A549 (cell line): ENCODE measurements at places on chromosomes 2 and 18. TPM values are rescaled to one million over a fixed set of nuclear protein-coding genes. Genes with fewer than 3 reads are reported as not detected.

Gene APCDD1
- not detected in 3 replicates for polyA plus RNA-seq

DNA sequence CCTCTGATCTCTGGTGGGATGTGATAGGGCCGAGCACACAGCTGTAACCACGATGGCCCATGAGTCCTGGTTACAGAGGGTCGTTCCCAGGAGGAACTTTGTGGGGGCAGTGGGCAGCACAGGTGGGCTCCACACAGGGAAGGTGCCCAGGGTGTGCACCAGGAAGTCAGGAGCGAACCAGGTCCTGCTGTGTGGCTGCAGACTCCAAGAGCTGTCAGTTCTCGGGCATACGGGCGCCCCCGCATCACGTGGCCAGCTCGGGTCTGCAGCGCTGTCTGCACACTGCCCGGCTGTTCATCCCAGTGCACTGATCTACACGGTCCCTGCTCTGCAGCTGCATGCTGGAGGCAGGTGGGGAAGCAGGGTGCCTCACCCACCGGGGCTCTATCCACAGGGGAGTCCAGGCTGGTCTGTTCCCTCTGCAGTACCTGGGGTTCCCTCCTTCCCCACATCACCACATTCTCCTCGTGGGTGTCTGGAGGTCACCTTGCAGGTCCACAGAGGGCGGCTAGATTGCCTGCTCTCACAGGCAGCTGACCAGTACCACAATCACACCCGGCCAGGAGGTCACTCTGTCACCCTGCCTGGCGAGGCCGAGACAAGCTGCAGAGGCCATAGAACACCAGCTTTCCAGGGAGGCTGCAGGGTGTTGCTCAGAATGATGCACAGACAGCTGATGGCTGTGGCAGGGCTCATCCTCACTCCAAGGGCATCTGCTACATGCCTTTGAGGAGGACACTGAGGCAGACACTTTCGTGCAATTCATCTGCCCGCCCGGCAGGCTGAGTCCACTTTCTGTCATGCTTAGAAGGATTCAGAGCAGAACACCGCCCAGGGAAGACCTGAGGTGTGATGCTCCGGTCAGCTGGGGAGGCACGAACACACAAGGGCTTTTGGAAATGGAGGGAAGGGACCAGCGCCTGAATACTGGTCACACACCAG lies 202.7 kb downstream of the EIPR1 start:
- no peak for DNase-seq

DNA sequence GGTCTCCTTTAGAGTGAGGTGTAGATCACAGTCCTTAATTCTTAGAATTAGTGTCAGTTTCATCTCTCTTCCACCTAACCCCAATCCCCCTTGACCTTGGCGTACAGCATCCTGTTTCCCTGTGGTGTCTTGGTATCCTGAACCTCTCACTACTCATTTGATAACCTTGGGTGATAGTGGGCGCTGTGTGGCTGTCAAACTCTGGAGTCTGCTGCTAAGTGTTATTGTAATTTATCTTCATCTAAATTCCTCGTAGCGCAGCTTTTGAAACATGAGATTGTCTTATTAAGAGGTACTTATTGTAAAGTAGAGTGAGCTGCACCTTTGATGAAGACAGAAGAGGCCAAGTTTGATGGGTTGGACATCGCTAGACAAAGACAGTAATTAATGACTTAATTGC lies 222.6 kb upstream of the SPRED2 start:
- no peak for DNase-seq

Gene ZNF892
- 0.72 to 0.84 TPM (median 0.79 TPM) in 3 replicates for polyA plus RNA-seq

GRCh38 chr2:47301277-47301618 lies 101.7 kb upstream of the MSH2 start:
- DNase-seq: no peak

DNA sequence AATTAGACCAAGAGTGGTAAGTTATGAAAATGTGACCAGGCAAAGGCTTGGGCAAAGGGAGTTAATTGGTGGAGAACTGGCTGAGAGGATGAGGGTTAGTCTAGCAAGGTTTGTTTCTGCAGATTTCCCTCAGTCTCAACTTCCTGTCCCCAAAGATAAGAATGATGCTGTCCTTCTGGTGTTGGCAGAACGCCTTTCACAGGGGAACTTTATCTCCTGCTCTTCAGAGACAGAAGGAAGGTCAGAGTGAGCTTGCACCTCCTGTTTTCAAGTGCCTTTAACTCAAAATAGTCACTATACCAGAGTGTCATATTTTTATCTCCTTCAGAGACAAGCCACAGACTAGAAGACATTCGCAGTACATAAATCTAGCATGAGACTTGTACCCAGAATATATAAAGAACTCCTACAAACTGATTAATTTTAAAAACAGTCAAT lies 95.7 kb downstream of the TEX51 start:
- DNase-seq: no peak
